Right atrium auricular region (tissue), 2 donors: ENCODE measurements at places on chromosomes 2 and 18. TPM values are rescaled to one million over a fixed set of nuclear protein-coding genes. Genes with fewer than 3 reads are reported as not detected.

GRCh38 chr18:37465958-37466357 is 99.6 kb downstream of the CELF4 start:
- no peak for DNase-seq

- DNase-seq = no peak
Measured at GRCh38 chr2:156124458-156124857, 208.1 kb downstream of the NR4A2 start.

- DNase-seq = no peak
Measured at GRCh38 chr2:102792568-102793208, 30.9 kb downstream of the TMEM182 start.

DNA sequence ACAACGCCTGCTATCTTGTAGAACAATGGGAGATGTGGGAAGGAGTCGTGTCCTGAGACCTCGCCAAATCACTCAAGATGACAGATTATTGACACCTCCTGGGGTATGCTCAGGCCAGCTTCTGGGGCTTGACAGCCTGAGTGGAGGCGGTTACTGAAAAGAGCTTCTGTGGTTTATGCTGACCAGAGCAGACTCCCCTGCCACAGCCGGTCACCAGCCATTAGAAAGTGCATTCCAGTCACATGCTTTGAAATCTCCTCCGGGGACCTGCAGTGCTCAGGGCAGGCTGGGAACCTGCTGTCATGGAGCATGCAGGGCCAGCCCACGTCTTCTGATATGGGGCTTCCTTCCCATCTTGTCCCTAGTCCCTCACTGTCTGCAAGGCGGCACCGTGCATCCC is 215.9 kb downstream of the SEPTIN10 start:
- DNase-seq = no peak

- DNase-seq = no peak
Measured at GRCh38 chr2:150125708-150126107, 361.8 kb downstream of the RND3 start.

- no peak for DNase-seq
Measured at GRCh38 chr2:132779206-132779721, 109.3 kb upstream of the LYPD1 start.

- no peak for DNase-seq
Measured at GRCh38 chr2:113034016-113034415, 18.7 kb downstream of the IL36B start.

DNA sequence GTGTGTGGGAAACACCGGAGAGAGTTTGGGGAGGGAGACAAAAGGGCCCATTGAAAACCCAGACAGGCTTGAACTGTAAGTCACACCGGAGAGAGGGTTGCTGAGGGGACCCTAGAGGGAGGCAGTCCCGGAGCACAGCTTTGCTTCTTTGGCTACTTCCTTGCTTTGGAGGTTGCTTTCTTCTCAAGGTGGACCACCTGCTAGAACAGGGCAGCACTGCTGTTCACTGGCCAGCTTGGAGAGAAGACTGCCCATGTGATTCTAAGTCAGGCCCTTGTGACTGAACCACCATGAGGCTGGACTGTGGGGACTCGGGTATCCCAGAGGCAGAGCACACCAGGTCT is 4.4 kb downstream of the ACTG2 start:
- DNase-seq = no peak

Gene CENPO
- total RNA-seq = 1.7 TPM
